Sciatic nerve (tissue), 2 donors: ENCODE measurements at places on chromosomes 1 and 21. TPM values are rescaled to one million over a fixed set of nuclear protein-coding genes. Genes with fewer than 3 reads are reported as not detected.

DNA sequence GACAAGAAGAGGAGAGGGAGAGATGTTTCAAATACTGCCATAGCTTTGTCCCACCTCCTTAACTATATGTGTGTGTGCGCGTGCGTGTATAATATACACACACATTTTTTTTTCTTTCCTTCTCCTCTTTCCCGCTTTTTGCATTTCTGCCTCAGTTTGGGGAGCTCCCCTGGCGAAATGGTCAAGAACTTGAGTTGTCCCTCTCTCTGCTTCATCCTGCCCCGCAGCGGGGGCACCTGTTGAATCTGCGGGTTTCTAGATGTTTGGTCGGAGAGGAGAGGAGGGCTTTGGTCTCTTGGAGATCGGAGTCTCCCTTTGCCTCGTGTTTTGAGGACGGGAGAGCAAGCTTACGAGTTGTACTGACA is 504 bp downstream of the SCCPDH start:
- no peak for DNase-seq

- no peak for DNase-seq
Observed at GRCh38 chr1:89460325-89460724, 64.3 kb upstream of the LRRC8B start.

- no peak for DNase-seq
Observed at GRCh38 chr1:12420171-12420570, 190.3 kb downstream of the VPS13D start.

DNA sequence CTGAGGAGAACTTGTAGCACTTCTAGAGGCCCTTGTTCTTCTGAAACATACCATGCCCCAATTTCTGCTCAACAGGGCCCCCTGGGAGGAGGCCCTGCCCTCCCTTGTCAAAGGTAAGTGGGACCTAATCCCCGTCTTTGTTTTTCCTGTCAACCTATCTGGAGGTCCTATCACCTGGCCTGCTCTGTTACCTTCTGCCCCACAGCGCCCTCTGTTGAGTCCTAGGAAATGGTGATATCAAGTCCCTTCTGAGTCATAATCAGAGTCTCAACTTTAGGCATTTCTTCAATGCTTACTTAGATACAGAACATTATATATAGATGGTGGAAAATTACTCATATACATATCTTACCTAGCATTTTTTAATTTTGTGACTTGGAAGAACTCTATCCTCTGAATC is 28.2 kb upstream of the FCRL4 start:
- DNase-seq = no peak

GRCh38 chr21:45429221-45430175 is 24.5 kb downstream of the COL18A1 start:
- DNase-seq = no peak

GRCh38 chr1:112256411-112256810 is 139.6 kb upstream of the CTTNBP2NL start:
- no peak for DNase-seq

DNA sequence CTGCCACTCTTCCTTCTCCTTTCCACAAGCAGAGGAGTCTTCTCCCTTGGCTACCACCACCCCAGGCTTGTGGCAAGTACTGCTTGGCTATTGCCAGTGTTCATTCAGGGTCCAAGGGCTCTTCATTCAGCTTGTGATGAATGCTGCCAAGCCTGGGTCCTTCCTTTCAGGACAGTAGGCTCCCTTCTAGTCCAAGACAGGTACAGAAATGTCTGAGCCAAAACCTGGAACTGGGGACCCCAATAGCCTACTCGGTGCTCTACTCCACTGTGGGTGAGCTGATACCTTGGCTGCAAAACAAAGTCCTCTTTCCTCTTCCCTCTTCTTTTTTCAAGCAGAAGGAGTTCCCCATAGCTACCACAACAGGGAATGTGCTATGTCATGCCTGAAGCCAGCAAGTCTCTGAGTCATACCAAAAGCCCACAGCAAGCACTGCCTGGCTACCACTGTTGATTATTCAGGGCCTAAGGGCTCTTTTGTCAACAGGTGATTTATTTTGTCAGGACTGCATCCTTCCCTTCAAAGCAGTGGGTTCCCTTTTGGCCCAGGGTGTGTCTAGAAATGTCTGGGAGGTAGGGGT is 268.9 kb downstream of the HHAT start:
- DNase-seq = no peak

- DNase-seq = no peak
Observed at GRCh38 chr1:14614341-14614740, 15.9 kb downstream of the KAZN start.

DNA sequence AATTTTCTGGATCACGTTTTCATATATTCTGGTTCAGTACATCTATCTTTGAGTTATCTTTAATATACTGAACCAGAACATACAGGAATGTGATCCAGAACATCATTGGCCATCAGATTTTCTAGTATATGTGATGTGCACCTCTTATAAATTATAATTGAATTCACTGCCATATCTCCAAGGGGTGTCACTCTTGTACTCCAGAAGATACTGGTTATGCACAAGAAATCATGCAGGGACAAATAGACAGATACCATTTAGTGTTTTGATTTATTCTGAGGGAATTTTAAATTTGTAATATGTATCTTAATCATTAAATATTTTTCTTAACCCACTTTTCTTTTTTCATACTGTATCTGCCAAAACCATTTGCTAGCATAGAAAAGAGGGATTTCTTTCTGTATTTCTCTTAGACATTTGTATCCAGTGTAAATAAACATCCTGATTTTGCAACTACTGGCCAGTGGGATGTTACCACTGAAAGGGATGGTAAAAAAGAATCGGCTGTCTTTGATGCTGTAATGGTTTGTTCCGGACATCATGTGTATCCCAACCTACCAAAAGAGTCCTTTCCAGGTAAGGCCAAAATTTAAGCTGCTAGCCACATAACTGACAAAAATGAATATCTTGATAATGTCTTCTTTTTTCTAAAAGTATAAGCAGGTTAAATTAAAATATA is 16.7 kb downstream of the FMO3 start:
- DNase-seq = no peak

DNA sequence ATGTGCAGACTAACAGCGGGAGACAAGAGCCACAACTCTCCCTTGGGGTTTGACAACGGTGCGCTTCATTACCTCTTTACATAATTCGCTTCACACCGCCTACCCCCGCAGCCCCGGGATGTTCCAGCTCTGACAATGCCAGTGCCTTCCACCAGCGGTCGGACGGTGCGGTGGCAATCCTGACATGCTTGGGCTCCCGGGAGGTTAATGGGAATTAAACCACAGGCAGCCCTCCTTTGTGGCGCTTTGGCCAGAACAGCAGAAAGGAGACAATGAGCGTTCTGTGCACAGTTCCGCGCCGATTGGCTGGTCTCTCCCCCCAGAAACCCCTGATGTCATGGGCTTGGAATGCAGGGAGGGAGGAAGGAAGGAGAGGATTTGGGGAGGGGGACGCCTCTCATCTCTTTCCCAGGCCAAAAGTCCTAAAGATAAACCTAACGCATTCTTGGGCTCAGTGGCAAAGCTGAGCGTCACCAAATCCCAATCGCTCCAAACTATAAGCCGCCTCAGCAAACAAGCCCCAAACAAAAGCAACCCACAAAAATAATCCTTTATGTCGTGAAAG is 1.3 kb downstream of the CNN3 start:
- DNase-seq = peak; percentile 87

GRCh38 chr1:232303222-232303620 is 326.7 kb downstream of the SIPA1L2 start:
- no peak for DNase-seq

DNA sequence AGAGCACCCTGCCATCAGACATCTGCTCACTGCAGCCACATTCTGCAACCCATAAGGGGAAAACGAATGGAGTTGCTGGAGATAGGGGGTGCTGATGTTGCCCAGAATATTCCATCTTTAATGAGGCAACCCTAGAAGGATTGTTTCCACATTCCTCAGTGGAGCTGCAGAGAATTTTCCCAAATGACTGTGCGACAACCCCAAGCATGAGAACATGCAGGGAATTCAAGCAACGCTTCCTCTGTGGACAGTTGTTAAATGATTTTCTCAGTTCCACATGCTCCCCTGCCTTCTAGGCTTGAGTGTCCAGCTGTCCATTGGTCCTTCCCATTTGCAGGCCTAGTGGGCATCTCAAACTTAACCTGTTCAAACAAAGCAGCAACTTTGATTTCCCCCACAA is 20.5 kb upstream of the UBL4B start:
- no peak for DNase-seq

GBP7 gene
- 0.13 TPM for total RNA-seq

CLCN6 gene
- total RNA-seq = 48.4 TPM

PHLDA3 gene
- 159 TPM for total RNA-seq

MFAP2 gene
- total RNA-seq = 17.3 TPM

MX2 gene
- total RNA-seq = 19.0 TPM

CELA3A gene
- total RNA-seq = 2.9 TPM

TARBP1 gene
- total RNA-seq = 31.5 TPM

CNKSR1 gene
- total RNA-seq = 3.1 TPM

EIF4G3 gene
- 67.7 TPM for total RNA-seq

EXO1 gene
- 0.58 TPM for total RNA-seq
